ENCODE measurements at places on chromosomes 6 and 20.

GRCh38 chr20:46757754-46758678 is 48.6 kb downstream of the SLC2A10 start:
- DNase-seq: peak; percentile 60

GRCh38 chr20:18796282-18796833 is 17.2 kb upstream of the SCP2D1 start:
- DNase-seq: no peak

GRCh38 chr20:38369389-38369788 is 23.1 kb downstream of the LBP start:
- peak; percentile 11 for DNase-seq

DNA sequence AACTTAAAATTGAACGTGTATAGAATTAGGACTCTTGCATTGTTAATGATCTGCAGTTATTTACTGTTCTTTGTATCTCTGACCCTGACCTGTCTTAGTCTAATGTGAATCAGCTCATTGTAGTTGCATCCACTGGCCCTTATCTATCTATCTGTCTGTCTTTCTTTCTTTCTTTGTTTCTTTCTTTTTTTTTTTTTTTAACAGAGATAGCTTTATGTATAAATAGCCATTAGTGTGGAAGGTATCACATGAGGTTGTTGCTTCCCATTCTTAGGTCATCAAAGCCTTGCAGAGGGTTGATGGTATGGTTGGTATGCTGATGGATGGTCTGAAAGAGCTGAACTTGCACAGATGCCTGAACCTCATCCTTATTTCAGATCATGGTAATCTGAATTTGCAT is 59.9 kb downstream of the ENPP1 start:
- no peak for DNase-seq

- no peak for DNase-seq
These were observed 62.9 kb upstream of the PLEKHG1 start for GRCh38 chr6:150536835-150537234.

DNA sequence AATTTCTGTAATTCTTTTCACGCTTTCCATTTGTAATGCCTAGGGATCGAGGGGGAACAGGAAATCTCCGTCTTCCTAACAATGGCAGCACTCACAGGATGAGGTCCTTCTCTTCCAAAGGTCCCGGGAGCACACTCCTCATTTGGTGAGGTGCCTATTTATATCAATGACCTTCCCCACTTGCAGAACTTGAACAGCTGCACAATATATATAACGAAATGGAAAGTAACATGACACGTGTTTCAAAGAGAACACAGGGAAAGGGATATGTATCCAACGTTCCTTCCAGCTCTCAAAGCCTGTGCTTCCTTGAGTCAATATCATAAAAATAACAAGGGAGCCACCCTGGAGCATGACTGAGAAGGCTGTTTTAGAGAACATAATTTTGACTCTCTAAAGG is 78.6 kb upstream of the RBM24 start:
- no peak for DNase-seq

DNA sequence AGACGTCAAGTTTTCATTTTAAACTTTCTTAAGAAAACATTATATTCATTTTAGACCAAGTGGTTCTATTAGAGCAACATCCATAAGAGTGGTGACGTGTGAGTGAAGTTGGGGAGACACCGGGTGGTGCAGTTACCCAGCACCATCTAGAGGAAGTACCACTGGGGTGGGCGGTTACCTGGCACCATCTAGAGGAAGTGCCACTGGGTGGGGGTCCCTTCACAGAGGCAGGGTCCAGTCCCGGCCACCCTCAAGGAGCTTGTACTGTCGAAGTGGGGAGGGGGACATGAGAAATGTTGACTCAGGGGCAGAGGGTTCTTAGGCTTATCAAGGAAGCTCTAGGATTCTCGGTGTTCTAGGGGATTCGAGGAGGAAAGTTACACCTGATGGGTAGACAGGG is 26.2 kb downstream of the PHACTR3 start:
- DNase-seq: no peak

GRCh38 chr20:32159766-32160221 is 47.7 kb downstream of the PLAGL2 start:
- DNase-seq: no peak

GRCh38 chr20:39916236-39916765 is 772.7 kb downstream of the MAFB start:
- no peak for DNase-seq

GRCh38 chr6:63806573-63806913 is 170.9 kb downstream of the PHF3 start:
- DNase-seq: no peak

Data from CD4-positive, alpha-beta T cell treated with Interferon alpha-2 for 1 hour (primary cell).